CD4-positive, alpha-beta T cell treated with Interleukin-6 at 100 ng/mL for 8 hours (primary cell): ENCODE measurements at places on chromosomes 1 and 21.

- DNase-seq, result no peak
These were observed 56.2 kb upstream of the EDEM3 start for GRCh38 chr1:184810735-184811343.

DNA sequence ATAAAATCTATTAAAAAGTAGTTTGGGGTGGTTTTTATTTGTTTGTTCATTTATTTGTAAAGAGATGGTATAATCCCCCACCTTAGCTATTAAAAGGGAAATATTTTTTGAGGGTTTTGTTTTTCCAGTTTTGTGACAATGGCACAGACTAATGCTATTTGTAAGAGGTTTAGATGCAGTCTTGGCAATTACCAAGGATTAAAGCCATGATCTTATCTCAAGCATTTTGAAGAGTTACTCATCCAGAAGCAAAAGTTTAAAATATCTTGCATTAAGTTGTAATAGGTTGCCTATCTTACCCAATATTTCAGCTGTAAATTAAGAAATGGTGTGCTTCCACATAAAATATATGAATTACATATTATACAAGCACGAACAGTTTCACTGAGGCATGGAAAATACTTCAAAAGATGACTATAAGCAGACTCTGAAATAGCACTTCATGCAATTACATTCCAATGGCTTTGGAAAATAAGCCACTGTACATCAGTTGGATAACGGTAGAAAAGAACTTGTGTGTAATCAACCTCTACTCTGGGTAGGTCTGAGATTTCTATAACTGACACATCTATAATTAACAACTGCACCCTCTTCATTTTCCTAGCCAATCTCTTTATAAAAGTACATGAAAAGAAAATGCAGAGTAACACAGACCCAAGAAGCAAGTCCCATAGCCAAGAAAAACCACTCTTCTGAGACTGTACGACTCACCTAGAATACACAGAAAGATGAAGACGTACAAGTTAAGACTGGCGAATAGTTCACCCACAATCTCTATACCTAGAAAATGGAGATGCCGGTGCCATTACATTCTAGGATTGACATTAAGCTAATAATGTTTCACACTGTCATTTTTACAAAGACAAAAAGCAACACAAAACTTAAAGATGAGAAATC, 95.2 kb downstream of the PTPN14 start:
- no peak for DNase-seq

DNA sequence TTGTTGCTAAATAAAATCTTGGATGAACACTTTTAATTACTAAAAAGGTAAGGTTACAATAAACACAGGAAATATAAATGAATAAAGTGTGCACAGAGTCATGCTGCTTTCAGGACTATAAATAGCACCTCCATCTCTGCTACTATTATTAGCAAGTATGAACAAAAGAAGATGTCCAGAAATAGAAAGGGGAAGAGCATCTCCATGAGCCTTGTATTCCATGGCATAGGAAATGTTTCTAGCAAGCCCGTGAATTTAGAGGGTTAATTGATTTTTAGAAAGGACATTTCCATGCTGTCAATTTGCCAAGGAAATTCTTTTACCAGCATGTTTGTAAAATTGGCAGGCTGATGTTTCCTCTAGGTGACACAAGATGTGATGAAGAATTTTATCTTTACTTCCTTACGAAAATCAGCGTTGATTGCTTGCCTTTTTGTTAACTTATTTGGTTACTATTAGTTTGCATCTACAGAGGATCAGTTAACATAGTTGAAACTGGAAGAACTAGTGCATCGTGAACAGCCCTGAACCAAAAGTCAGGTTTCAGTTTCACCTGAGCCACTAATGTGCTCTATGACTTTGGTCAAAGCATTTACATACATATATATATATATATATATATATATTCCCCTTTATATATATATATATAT, 45.3 kb downstream of the NR5A2 start:
- no peak for DNase-seq

DNA sequence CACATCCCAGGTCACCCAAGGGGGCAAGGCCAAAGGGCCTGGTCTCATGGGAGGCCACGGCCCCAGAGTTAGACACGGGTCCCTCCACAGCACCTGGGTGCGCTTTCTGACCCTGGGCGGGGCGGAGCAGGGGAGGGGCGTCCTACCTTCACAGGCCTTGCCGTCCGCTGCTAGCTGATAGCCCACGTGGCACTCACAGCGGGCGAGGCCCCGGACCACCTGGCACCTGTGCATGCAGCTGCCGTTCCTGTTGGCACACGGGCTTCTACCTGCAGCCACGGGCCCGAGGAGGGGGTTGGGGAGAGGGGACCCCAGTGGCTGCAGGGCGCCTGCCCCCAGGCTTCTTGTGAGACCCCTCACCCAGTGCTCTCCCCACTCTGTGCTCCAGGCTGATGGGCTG, 59.9 kb downstream of the ARHGEF16 start:
- DNase-seq, result no peak

DNA sequence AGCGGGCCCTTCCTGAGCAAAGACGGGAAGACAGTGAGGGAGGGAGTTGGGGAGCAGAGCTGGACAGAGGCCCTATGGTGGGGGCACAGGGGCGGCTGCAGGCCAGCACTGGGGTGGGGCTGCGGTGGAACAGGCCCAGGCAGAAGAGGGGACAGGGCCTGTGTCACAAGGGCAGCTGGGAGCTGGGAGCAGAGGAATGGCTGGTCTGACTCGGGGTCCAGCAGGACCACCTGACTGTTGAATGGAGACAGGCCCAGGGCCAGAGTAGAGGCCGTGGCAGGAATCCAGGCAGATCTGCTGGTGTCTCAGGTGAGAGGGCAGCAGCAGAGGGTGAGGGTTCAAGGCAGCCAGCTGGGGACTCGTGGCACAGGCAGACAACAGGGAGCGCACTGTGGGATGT, 25.3 kb downstream of the CTNNBIP1 start:
- DNase-seq, result no peak

- no peak for DNase-seq
These were observed 147.4 kb upstream of the USP24 start for GRCh38 chr1:55362558-55362957.

GRCh38 chr1:37561133-37562132, 4.7 kb downstream of the DNALI1 start:
- peak; percentile 7 for DNase-seq

DNA sequence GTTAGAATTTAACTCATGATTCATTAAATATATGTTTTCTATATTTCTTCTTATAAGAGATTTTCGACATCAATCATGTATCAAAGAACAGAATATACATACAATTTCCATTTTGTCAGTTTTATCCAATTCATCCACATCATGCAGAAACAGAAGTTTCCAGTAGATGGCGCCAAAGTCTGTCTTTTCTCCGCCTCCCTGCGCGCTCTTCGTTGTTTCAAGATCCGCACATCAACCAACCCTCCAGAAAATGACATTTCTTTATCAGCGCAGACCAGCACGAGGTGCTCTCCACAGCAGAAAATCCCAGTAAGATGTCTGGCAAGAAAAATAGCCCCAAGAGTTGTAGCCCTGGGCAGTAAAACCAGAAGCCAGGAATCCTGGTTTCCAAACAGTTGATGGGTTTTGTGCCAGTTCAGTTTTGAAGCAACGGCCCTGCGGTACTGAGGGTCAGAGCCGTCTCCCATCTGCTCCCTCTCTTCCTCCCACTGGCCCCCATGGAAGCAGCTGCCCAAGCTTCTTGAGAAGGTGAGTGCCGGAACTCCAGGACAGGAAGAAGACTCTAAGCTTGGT, 38.6 kb upstream of the GPR137B start:
- DNase-seq, result peak; percentile 54

GRCh38 chr1:223001653-223002634, 141.1 kb downstream of the TLR5 start:
- no peak for DNase-seq

DNA sequence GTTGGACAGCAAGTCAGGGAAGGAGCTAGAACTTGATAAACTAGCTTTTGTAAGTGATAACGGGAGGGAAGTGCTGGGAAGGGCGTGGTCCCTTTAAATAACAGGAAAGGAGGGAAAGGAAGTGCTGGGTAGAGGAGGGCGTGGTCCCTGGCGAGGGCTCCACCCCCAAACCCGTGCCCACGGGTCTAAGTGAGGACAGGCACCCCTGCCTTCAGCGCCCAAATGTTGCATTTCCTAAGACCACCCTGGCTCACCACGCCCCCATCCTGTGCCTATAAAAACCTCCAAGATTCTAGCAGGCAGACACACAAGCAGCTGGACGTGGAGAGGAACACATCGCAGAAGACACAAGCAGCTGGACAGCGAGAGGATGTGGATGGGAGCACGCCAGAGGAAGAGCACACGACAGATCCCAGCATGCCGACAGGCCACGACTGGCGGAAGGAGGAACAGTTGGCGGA, 58.5 kb downstream of the PALMD start:
- no peak for DNase-seq

DNA sequence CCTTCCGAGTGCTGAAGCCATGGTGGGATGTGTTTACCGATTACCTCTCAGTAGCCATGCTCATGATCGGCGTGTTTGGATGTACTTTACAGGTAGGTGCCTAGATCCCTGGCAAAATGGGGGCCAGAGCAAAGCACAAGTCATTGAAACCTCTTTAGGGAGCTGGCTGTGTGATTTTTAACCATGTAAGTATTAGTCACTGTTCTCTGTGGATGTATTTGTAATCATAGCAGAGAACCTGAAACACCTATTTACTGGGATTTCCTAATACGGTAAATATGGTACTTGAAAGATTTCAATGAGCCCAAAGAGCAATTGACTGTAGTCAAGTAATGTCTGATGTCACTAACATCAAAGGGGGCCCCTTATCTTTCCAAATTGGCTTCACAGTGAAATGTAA, 53.6 kb downstream of the LRRC8C start:
- no peak for DNase-seq

DNA sequence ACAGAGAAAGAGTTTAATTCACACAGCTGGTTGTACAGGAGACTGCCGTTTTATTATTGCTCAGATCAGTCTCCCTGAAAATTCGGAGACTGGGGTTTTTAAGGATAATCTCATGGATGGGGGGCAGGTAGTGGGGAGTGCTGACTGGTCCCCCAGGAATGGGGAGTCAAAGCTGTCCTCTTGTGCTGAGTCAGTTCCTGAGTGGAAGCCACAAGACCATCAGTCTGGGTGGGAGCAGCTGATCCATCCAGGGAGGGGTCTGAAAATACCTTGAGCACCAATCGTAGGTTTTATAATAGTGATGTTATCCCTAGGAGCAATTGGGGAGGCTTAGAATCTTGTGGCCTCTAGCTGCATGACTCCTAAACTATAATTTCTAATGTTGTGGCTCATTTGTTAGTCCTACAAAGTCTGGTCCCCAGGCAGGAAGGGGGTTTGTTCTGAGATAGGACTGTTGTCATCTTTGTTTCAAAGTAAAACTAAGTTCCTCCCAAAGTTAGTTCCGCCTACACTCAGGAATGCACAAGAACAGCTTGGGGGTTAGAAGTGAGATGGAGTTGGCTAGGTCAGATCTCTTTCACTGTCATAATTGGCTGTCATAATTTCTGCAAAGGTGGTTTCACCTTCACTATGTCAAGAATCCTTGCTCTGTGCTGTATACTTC, 50.3 kb downstream of the TRAF5 start:
- no peak for DNase-seq

GRCh38 chr1:234372011-234372757, 1.1 kb upstream of the COA6 start:
- DNase-seq, result no peak

GRCh38 chr1:84103197-84103992, 40.7 kb upstream of the PRKACB start:
- DNase-seq, result no peak

DNA sequence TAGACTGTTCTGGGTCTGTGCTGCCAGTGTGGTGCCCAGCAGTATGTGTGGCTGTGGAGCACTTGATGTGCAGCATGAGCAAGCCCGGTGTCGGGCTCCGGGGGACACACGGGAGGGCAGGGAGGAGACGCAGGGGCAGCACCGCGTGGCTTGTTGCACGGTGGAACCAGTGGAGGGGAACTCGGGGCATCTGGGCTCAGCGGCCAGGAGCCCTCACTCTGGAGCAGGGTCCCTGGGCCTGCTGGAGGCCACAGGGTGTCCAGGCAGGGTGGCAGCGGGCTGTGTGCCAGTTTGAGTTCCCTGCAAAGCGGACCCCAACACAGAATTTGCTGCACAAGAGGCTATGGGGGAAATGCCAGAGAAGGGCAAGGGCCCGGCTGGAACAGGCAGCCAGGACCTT, 30.6 kb downstream of the PCNT start:
- DNase-seq, result no peak

- no peak for DNase-seq
These were observed 26.3 kb downstream of the ZNF648 start for GRCh38 chr1:182035097-182035770.

DNA sequence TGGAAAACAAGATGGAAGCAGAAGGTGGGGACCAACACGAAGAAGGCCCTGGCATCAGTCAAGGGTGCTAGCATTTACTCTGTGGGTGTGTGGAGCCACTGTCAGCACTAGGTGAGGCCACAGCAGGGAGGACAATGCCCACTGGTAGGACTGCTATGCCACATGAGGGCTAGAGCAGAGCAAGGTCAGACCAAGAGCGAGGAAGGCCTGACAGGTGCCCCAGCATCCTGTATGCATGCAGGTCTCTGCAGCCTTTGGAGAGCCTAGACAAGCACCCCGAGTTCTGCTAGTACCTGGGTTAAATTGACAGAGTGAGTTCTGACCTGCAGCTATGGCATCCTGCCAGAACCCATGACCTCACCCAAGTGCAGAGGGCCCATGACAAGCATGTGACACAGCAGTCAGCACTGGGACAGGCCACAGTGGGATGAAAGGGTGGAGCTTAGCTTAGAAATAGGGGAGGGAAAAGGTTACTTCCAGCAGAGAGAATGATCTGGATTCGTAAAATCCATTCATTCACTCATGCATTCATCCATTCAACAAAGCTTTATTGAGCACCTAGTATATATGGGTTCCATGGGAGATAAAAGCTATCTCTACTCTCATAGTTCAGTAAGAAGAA, 9.0 kb upstream of the CSF1 start:
- DNase-seq, result no peak

GRCh38 chr1:110184446-110184845, 25.7 kb upstream of the KCNC4 start:
- DNase-seq, result no peak

GRCh38 chr1:226706684-226707083, 32.4 kb downstream of the ITPKB start:
- DNase-seq, result no peak

- DNase-seq, result no peak
These were observed 95.3 kb downstream of the ADSS2 start for GRCh38 chr1:244356376-244356775.

DNA sequence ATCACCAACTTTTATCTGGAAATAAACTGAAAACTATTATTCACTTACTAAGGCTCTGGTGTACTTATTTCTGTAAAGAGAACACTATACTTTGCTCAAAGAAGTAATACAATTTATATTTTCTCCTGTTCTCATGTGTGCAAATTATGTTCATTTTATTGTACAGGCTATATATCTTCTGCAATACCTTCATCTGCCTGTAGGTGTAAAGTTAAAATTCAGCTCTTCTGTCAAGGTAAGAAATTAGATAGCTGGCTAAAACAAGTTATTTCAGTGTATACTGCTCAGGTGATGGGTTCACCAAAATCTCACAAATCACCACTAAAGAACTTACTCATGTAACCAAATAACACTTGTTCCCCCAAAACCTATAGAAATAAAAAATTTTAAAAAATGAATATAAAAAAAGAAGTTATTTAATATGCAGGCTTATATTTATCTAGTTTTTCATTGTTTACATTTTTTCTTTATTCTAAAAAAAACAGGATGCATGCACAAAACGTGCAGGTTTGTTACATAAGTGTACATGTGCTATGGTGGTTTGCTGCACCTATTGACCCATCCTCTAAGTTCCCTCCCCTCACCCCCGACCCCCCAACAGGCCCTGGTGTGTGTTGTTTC, 81.5 kb downstream of the PTGER3 start:
- DNase-seq, result no peak

- no peak for DNase-seq
These were observed 136.1 kb downstream of the RWDD3 start for GRCh38 chr1:95369985-95370690.

GRCh38 chr1:85396194-85396593, 68.8 kb downstream of the DDAH1 start:
- DNase-seq, result no peak
